HS-27A (cell line): ENCODE measurements at places on chromosomes 16 and 17.

DNA sequence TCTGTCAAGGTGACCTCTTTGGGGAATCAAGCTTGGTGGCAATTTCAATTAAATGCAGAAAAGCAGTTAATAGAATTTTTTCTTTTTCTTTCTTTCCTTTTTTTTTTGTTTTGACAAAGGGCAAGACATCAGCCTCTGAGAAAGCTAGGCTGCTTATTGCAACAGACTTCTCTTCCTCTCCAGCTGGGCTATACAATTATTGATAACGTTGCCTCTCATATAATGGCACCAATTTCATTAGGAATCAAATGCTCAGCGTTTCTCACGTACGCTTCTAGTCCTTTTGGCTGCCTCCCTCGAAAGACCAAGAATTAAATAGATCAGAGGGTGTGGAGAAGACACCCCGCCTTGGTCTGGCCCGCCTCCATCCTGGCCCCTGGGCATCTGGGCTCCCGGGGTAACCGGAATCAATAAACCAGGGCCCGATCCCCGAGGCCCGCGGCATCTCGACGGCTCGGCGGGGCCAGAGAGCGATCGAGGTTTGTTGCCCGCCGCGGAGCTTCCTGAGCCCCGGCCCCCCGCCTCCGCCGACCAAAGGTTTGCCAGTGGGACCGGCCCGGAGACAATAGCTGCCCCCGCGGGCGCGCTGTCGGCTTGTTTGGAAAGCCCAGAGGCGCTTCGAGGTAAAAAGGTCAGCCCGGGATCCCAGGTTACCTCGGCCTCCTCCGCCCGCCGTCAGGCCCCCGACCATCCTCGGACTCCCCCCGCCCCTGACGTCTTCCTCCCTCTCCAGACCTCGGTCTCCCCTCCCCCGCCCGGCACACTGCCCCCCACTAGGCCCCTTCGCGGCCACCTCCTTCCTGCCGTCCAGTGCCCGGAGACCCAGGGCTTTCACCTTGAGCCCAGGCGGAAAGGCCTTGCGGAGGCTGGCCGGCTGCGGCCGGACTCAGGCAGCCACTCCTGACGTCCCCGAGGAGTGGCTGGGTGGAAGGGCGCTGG lies 3.9 kb downstream of the HOXB1 start:
- DNase-seq, result no peak

GRCh38 chr17:18235743-18236256 lies 10.4 kb downstream of the LLGL1 start:
- no peak for DNase-seq

- DNase-seq, result no peak
Observed at GRCh38 chr16:27310576-27311447, 3.0 kb upstream of the IL4R start.

- no peak for DNase-seq
Observed at GRCh38 chr16:72975809-72976437, 72.0 kb downstream of the ZFHX3 start.

- no peak for DNase-seq
Observed at GRCh38 chr17:58289869-58290268, 9.1 kb upstream of the MPO start.

DNA sequence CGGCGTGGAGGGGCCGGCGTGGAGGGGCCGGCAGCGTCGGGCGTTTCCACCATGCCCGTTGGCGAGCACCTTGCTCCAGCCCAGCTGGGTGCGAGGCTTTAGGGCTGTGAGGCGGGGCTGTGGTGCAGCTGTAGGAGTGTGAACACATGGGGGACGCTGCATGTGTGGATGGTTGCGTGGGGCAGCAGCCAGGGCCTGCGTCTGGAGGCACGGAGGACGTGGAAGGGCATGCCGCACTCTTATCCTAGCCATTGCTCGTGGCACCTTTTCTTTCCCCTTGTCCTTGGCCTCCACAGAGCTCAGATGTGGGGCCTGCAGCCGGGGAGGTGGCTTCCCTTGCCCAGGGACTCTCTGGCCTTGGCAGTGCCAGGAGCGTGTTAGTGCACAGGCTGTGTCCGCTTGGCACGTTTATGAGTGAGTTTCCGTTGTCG lies 47.8 kb downstream of the PDPK1 start:
- DNase-seq, result no peak

GRCh38 chr16:82344157-82344556 lies 174.1 kb upstream of the MPHOSPH6 start:
- no peak for DNase-seq

- DNase-seq, result no peak
Observed at GRCh38 chr16:61842666-61843065, 193.6 kb downstream of the CDH8 start.

DNA sequence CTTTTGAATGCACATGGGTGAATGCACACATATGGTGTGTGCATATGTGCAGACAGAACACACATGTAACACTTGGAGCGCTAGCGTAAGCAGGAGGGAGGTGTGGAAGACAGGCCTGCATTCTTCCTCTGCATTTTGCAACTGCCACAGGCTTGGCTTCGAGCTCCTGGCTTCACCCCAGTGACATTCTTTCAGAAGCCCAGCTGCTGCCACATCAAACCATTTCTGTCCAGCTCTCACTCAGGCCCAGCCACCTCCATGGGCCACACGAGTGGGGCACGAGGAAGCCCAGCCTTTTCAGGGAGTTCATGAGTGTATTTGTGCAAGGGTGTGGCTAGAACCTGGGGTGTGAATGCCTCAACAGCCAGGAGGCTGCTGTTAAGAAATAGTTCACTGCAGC lies 18.8 kb downstream of the LGALS3BP start:
- DNase-seq, result no peak

GRCh38 chr16:53515259-53515658 lies 12.2 kb upstream of the AKTIP start:
- DNase-seq, result no peak
